ENCODE measurements at places on chromosomes 6 and 20.

GRCh38 chr6:144588697-144589325 lies 303.7 kb downstream of the UTRN start:
- DNase-seq = no peak

GRCh38 chr6:41055149-41055548 lies 2.1 kb downstream of the APOBEC2 start:
- DNase-seq = no peak

- DNase-seq = no peak
Observed at GRCh38 chr6:6884193-6884627, 223.6 kb upstream of the RREB1 start.

DNA sequence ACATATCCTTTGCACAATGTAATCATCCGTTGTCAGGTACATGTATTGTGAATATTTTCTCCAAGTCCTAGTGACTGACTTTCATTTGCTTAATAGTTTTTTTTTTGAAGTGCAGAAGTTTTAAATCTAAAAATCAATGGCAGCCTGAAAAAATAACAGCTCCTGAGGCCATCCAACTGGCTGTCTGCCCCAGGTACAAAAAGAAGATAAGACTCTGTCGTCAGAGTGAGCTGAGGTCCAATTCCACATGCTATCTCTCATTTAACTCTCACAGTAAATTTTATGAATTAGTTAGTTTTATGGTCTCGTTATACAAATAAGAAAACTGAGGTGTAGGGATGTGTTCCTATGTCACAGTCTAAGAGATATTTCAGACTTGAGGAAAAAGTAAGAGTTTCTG lies 21.0 kb upstream of the SLPI start:
- DNase-seq = no peak

GRCh38 chr6:135710042-135710441 lies 141.5 kb upstream of the PDE7B start:
- no peak for DNase-seq

DNA sequence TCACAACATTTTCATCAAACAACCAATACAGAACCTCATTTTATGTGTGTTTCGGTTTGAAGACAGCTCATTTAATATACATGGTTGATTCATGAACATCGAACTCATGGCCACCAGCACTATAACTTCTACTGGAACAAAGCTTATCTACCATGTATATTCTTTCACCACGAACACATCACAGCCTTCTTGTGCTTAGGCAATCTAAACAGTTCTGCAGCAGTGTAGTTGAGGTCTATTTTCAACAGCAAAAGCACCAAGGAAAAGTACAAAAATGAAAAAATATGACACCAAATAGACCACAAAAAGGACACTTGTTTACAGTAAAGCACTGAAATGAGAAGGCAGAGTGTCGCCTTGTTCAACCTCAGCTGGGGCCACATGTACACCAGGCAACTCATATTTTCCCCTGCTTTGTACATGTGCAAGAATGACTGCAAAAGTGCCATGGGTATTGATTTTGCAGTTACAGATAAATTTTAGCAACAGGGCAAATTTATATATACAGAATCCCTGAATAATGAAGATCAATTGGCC lies 25.8 kb upstream of the KCNK5 start:
- DNase-seq = no peak

DNA sequence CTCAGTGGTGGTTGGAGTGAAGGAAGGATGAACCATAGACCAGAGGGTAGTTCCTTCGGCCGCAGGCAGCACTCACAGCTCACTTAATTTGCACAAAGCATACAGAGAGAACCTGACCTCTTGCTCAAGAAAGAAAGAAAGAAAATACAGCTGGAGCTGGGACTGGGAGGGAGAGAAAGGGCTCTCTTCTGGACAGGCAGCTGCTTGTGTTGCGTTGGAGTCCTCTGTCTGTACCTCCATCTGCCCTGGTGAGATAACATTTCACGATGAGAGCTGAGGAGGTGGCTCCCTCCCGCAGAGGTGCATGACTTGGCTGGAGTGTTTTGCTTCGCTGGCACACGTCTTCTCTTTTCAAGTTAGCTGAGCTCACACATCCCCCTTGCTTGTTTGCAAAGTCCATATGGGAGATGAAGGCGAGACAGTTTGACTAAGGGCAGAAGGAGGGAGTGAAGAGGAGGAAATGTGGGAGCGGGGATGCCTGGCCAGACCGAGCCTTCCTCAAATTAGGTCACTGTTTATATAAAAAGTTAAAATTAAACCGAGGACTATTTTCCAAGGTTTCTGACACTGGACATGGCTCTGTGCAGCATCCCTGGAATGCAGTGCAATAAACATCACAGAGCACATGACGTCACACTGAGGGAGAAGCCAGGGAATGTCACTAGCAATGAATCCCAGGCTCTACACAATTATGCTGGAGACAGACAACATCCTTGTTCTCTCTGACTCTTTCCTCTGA lies 359.4 kb downstream of the CD83 start:
- DNase-seq = peak; percentile 13

DNA sequence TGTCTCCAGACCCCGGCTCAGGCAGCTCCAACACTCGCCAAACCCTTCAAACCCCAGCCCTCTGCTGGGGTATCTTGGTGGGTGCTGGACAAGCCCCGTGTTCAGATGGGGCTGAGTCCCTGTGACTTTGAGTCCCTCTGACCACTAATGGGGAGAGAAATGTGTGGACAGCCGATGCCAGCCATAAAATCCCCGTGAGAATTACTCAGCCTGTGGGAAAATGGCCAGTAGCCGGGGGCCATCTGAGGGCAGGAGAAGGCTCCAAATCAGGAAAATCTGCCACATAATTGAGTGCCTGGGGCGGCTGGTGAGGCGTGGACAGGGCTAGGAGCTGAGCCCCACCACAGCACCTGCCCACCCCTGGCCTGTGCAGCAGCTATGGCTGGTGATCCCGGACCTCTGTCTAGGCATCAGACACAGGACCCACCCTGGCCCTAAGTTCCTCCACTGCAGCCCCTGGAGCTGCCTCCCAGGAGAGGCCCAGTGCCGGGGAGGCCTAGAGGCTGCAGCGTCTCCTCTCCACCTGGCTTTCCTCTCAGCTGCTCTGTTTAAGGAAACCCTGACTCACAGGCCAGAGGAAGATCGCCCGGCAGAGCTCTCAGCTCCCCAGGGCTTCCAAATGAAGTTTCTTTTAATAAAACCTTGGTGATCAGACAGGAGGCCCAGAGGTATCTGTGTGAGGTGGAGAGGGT lies 53.7 kb upstream of the SLCO4A1 start:
- DNase-seq = peak; percentile 24

DNA sequence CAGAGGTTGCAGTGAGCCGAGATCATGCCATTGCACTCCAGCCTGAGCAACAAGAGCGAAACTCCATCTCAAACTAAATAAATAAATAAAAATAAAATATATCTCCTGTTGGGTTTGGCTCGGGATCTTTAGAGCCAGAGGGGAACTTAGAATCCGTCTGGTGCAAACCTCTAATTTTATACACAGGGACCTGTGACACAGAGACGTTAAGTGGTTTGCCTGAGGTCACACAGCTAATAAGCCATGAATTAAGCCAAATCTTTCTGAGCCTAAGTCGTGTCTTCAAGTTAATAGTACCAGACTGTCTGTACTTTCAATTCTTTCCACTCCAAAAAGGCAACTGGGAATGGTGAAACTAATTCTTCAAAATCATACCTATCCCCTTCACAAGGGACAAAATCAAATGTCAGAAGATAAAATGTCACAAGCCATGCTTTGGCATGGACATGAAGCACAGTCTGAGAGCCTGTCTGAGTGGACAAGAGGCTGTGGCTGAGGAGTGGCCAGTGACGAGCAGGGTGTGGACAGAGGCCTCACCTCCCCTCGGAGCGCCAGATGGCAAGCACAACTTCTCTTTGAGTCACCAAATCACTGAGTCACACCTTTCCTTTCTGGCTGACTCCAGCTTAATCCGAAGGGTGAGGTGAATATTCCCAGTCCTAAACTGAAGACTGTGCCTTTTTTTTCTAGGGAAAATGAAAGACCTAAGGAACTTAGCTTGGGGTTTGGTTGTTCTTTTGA lies 177.4 kb downstream of the TFAP2A start:
- DNase-seq = no peak
